ENCODE measurements at places on chromosomes 1 and 21.

GRCh38 chr1:47684964-47685762 is 247.3 kb downstream of the FOXD2 start:
- DNase-seq: no peak

GRCh38 chr1:16172964-16173446 is 17.1 kb upstream of the EPHA2 start:
- DNase-seq: no peak

DNA sequence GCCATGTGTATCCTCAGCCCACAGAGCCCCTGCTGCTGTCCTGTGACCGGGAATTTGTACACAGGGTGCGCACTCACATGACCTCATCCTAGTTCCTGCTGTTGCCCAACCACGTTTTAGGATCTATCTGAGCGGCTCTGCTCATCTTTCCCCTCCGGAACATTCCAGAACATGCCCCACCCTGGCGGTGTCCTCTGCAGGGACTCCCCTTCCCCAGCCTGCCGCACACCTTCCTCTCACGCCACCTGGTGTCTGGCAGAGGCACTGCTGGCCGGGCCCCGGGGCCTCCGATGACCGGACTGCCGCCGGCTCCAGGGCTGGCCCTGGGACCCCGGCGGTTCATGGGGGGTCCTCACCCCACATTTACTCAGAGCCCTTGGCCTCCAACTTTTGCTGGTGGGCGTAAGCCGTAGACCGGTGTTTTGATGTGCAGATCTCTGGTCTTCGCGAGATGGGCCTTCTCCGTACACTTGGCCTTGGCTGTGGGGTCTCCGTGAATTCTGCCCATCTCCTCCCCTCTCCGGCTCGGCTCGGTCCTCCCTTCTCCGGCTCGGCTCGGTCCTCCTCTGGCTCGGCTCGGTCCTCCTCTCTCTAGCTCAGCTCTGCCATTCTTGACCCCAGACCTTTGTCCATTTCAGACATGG is 29.5 kb downstream of the ARHGEF16 start:
- peak; percentile 8 for DNase-seq

- DNase-seq: no peak
Observed at GRCh38 chr1:38589036-38589435, 270.5 kb downstream of the RRAGC start.

- DNase-seq: no peak
Observed at GRCh38 chr1:14494911-14495310, 103.6 kb upstream of the KAZN start.

GRCh38 chr1:53590104-53590503 is 130.9 kb downstream of the DMRTB1 start:
- DNase-seq: no peak

DNA sequence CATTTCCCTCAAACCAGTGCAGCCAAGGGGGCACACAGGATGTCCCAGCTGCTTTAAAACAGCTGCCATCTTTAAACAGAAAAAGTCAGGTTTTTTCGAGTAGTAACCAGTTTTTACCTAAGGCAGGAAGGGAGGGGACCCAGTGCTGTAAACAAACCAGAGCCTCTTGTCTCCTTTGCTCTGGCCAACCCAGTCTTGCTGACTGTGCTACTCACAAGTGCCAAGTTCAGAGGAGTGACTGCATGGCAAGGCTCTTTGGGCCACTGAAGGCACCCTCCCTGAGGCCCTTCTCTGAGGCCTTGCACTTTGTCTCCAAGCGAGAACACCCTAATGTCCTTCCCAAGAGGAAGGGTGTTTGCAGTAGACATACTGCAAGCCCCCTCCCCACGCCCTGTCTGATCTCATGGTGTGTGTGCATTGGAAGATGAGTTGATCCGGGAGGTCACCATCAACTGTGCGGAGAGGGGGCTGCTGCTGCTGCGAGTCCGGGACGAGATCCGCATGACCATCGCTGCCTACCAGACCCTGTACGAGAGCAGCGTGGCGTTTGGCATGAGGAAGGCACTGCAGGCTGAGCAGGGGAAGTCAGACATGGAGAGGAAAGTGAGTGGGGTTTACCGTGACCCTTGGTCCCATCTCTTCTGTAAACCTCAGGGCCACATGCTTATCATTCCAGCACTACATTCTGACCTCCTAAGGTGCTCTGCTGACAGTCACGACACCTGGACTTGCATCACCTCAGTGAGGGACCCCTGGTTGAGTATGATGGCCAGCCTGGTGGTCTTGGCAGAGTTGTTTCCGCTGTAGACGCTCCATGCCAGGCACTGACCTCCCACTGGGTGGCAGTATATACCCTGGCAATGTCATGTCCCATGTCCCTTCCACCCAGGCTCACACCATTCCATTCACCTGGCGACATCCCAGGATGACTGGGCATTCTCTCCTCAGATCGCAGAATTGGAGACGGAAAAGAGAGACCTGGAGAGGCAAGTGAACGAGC is 4.7 kb downstream of the DNALI1 start:
- DNase-seq: no peak

GRCh38 chr21:45102391-45102932 is 28.1 kb downstream of the ADARB1 start:
- DNase-seq: no peak

DNA sequence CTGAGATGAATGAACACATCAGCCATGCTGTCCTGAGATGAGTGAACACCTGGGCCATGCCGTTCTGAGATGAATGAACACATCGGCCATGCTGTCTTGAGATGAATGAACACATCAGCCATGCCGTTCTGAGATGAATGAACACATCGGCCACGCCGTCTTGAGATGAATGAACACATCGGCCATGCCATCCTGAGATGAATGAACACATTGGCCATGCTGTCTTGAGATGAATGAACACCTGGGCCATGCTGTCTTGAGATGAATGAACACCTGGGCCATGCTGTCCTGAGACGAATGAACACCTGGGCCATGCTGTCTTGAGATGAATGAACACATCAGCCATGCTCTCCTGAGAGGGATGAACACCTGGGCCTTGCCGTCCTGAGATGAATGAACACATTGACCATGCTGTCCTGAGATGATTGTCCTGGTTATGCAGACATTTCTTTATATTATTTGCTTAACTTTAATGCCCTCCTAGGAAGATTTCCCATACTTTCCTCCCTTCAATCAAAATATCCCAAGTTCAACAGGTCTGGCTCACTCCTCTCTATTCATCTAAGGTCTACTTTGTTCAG is 48.6 kb upstream of the COL6A1 start:
- no peak for DNase-seq

DNA sequence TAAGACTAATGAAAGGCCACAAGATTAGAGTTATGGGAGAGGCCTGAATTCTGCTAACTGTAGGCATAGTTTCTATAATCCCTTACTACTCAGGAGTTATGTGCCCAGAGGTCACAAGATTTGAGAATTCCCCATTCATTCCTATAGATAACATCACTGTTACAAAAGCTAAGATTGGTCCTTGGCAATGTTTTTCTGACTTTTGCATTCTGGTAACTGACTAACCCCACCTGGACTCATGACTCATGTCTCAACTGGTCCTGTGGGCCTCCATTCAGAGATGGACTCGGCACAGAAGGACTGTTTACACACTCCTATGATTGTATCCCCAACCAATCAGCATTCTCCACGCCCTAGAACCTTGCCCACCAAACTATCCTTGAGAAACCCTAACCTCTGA is 249.0 kb upstream of the ZP4 start:
- DNase-seq: no peak

DNA sequence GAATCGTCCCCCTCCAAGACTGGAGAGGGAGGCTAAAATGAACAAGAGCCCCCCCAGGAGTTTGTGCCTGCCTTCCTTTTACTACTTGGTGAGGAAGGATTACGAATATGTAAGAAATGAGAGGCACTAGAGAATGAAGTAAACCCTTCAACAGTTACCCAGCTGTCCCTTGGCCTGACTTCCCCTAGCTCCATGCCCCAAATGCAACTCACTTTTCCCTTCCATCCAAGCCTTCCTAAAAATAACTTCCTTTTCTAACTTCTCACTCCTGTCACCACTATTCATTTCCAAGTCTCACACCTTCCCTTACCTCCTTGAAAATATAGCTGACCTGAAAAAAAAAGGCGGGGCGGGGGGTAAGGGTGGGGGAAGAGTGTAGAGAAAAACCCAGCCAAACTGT is 96.6 kb upstream of the HNRNPU start:
- no peak for DNase-seq

DNA sequence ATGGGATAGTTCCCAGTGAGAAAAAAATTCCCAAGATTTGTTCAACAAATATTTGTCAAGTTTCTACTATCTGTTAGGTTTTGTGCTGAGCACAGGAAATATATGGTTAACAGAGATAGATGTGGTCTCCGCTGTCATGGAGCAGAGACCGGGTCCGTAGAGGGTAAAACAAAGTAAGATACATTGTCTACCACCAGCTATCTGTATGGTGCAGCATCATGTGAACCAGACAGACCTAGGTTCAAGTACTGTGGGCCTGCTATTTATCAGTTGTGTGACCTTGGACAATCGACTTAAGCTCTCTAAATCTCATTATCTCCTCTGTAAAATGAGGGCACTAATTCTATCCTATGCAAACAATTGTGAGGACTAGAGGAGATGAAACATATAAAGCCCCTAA is 109.8 kb downstream of the DUSP10 start:
- DNase-seq: no peak

DNA sequence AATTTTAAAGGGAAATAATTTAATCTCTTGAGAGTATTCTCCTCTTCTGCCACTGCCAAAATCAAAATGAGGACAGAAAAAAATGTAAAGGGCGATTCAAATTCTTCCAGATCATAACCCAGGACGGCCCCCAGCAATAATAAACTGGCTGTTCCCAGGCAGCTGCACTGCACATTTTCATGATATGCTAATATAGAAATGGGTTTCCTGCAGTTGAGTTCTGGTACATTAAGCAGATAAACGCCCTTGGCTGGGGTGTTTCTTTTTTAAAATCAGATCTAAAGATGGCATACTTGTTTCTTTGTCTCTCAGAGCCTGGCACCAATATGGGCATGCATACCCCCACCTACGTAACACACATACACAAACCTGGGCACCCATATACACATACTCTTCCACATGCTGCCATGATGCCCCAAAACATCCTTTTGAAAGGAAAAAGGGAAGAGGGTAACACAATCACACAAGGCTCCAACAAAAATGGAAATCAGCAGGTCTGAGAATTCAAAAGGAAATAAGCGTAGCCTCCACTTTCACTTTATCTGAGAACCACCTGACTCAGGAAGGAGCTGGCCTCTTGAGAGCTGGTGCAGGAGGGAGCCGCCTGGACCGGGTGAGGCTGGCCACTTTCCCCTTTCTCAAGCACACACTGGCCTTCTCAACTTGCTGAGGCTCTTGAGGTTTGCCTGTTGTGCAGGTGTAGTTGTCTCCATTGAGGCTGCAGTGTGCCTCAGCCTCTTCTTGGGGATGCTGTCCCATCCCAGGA is 653.4 kb downstream of the KIF26B start:
- DNase-seq: no peak

- DNase-seq: no peak
Observed at GRCh38 chr1:235942979-235943575, 76.4 kb upstream of the LYST start.

DNA sequence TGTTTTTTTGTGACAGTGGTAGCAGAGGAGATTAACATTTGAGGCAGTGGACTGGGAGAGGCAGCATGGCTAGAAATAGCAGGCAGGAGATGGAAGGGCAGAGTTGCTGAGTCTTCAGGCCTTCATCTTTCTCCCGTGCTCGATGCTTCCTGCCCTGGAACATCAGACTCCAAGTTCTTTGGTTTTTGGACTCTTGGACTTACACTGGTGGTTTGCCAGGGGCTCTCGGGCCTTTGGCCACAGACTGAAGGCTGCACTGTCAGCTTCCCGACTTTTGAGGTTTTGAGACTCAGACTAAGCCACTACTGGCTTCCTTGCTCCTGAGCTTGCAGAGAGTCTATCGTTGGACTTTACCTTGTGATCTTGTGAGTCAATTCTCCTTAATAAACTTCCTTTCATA is 24.2 kb upstream of the LEFTY2 start:
- DNase-seq: no peak

DNA sequence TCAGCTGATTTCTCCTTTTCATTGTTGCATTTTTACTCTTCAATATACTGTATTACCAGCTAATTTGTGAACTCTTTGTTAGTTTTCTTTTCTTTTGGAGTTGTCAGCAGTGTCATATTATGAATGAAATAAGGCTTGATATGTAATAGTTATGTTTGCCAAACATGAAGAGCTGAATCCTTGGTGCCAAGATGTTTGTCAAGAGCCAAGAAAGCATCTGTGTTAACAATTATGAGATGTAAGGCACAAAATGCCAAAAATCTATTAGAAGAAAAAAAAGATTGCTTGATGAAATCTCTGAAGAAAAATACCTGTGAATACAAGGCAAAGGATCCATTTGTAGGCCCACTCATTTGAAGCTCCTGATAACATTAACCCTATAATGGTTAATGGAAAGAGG is 48.4 kb upstream of the RNPC3 start:
- no peak for DNase-seq

All from stimulated activated CD4-positive, alpha-beta T cell treated with anti-CD3 and anti-CD28 coated beads, Interleukin-2, amount 100 ng/mL, for 4 hours (primary cell).